Kidney tubule cell (primary cell): ENCODE measurements at places on chromosomes 2 and 18.

DNA sequence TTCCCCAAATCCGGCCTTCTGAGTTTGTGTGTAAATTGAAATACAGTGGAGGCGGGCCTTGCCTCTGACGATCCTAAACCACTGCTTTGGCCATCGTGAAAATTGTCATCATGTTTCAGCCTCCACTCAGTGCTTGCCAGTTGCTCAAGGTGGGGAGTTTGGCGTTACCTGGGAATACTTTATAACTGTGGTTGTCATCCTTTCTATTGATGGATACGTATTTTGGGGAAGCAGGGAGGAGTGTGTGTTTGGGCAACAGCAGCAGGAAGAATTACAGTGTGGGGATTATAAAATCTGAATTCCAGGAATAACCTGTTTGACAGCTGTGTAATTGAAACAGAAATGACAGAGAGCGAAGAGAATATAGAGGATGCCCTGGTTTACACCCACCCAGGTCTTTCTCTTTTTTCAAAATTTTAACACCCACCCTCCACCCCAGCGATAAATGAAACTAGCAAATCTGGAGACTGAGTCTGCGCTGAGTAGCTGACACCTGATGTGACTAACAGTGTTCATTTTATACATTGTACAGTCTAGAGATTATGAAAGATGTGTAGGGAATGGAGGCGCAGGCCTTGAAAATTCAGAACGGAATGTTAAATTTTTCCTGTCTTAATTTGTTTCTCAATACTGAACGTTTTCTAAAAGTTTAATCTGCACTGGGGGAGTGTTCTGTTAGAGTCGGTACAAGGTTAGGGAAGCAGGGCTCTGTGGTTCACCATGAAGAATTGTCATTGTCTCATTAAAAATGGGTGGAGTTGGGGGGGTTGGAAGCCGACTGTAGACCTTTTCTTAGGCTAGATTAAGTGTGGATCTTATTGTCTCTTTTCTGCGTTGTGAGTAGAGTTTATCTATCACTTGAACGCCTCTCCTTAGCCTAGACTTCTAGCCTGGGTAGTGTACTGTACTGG, 1.6 kb downstream of the MAP4K4 start:
- peak; percentile 33 for DNase-seq

GRCh38 chr18:76928179-76928868, 106.0 kb downstream of the ZNF236 start:
- DNase-seq, result no peak

DNA sequence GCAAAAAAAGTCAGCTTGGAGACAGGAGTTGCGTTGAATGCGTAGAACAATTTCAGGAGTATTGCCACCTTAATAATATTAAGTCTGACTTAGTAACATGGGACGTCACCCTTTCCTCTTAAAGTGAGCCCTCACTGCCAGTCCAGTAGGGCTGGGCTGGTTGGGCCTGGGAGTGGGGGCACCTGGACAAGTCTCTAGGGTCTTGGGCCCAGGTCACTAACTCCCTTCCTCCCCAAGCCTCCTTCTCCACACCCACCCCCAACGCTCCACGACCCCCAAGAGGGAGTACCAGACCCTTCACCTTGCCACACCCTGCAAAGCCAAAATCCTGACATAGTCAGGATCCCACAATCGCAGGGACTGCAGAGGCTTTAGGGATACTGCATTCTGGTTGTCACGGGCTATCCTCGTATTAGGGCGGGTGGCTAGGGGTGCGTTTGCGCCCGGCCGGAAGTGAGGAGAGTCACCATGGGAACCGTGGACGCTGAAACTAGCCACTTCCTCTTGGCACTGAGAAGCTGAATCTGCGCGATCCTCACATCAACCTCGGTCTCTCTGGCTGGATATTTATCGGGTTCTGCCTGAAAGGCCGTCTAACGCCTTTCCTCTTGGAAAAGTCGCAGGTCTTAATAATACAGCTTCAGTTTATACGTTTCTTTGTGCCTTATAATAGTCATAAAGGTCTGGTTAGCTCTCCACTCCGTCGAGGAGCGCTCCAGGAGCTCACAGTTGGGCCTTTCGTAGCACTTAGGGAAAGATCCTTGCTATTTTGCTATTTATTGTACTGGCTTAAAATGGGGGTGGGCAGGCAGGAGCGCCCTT, 10.3 kb upstream of the CXXC1 start:
- peak; percentile 75 for DNase-seq

DNA sequence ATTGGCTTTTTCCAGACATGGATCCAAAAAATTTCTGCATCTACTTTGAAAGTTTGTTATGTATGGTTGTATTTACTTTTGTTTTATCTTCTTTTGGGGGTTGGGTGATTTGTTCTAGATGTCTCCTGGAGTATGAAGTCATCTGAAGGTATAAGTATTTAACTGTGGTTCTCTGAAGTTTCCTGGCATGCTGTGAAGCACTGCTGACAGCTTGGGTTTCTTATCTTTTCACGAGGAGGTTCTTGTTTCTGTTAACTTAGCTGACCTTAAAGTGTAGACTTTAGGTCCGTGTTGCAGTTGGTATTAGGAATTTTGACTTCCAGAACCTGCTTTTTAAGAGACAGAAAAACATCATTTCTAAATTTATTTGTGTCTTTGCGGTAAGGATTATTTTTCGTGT, 15.9 kb downstream of the GLS start:
- no peak for DNase-seq

GRCh38 chr2:173969886-173970285, 4.7 kb upstream of the SP3 start:
- DNase-seq, result no peak

DNA sequence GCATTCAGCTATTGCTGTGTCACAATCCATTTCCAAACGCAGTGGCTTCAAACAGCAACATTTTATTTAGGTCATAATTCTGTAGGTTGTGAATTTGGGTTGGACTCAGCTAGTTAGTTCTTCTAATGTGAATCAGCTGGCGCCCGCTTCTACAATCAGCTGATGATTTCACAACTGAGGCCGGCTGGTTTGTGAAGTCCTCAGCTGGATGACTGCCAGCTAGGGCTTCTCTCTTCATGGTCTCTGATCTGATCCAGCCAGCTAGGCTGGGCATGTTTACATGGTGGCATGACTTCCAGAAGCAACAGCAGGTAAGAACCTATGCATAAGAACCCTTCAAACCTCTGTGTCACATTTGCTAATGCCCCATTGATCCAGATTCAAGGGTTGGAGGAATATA, 172.0 kb downstream of the SLC4A10 start:
- DNase-seq, result peak; percentile 8

- no peak for DNase-seq
Measured at GRCh38 chr2:203914546-203915182, 21.9 kb upstream of the ICOS start.

- DNase-seq, result no peak
Measured at GRCh38 chr2:47785986-47786385, 3.0 kb downstream of the MSH6 start.

- peak; percentile 87 for DNase-seq
Measured at GRCh38 chr2:25041307-25041927, 459 bp upstream of the EFR3B start.

DNA sequence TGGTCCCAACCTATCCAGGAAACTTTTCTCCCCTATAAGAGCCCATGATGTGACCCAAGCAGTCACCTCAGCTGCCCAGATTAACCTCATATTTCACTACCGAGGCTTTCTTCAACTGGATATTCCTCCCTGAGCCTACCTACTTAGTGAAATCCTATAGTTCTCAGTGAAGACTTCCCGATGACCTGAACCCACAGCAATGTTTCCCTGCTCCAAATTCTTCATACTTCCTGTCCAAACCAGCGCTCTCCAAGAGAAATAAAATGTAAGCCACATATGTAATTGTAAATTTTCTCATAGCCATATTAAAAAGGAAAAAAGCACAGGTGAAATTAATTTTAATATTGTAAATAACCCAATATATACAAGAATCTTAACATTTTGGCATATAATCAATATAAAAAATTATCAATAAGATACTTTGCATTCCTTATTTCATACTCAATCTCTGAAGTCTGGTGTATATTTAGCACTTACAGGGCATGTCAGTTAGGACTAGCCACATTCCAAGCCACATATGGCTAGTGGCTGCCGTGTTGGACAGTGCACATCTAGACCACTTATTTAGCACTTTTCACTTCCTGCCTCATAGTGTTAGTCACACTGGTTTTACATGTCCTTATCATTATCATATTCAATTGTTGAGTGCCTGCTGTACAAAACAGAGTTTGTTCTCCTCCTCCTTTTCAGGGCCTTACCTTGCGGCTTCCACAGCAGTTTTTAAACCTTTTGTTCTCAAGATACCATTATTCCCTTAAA, 1.9 kb upstream of the STAT4 start:
- DNase-seq, result peak; percentile 52

DNA sequence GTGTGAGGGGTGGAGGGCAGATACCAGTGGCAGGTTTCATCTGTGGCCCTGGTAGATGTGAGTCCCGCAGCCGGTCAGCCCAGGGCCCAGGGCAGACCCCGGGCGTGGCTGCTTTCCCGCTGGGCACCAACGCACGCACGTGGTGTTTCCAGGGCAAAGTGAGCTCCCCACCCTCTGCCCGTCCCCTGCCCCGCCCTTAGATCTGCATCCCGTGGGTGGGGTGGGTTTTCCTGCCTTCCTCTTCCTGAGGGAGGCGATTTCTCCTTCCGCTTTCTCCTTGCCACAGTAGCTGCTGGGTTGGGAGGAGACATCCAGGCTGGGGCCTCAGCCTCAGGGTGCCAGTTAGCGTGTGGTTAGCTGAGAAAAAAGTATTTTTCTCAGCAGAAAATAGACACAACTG, 49.6 kb downstream of the ODC1 start:
- no peak for DNase-seq

DNA sequence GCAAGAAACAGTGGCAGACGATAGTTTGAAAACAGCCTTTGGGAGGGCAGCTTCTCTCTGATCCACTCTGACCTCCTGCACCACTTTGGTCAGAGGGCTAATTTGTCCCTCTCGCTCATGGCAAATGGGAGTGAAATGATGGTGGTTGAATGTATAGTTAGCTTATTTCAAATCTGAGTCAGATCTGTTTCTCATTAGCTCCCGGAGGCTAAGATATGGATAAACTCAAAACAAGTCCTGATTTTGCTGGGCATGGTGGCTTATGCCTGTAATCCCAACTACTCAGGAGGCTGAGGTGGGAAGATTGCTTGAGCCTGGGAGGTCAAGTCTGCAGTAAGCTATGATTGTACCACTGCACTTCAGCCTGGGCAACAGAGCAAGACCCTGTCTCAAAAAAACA, 145.0 kb downstream of the ALK start:
- no peak for DNase-seq

- peak; percentile 89 for DNase-seq
Measured at GRCh38 chr18:12308386-12309100, 502 bp downstream of the TUBB6 start.

DNA sequence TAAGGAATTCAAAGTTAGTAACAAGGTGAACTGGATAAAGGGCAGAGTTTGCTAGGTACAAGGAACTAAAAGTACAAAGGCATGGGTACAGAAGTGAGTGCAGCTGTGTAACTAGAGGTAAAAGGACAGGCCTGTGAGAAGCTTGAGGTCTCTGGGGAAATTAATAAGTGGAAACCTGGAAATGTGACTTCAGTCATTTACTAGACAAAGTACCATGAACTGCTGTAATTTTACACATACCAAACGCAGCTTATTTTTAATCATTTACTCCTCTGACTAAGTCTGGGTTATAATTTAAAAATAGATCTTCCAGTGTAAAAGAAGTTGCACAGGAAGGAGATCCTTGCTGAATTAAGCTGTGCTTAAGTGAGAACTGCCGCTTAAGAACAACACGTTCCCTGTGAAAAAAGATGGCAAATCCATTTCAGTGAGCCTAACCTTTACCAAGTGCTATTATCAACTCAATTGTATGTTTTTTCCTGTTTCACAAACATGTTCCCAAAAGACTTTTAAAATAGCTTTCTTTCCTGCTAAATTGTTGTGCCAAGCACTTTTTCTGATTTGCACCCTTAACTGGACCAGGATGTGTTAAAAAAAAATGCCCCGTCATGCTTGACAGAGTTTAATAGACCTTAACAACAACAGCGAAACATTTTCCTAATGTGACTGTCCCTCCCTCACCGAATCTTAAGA, 44.3 kb downstream of the CALCRL start:
- peak; percentile 91 for DNase-seq
